Stimulated activated CD8-positive, alpha-beta memory T cell treated with anti-CD3 and anti-CD28 coated beads, Interleukin-2, amount 100 ng/mL, for 48 hours (primary cell): ENCODE measurements at places on chromosomes 3 and 15.

DNA sequence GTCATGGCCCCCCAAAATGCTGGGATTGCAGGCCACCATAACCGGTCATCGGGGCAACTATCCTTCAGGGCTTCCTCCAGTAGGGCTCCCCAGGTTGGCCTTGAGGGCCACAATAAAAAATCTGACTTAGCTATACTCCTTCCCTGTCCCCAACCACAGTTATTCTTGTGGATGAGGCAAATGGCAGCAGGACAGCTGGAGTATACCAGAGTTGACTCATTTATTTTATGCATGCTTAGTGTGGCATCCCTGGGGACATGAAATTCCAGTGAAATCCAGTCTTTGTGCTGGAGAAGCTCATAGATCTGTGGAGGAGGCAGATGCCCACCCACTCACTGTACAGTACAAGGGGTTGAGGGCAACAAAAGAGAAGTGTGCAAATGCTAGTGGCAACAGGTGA, 109.5 kb downstream of the RORA start:
- DNase-seq, result no peak

DNA sequence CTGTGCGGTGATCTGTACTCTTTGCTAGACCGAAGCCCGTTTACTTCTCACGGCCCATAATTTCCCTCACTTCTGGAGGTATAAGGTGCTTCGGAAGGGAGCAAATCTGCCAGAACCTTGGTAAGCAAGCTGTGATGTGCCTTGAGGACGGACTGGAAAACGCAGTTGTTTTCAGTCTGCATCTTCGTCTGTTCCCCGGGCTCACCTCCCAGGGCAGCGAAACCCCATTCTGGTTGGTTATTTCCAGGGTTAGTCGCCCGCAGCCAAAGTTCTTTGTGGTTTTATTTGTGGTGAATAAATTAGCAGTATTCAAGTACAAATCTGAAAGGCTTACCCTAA, 401 bp downstream of the RAMAC start:
- no peak for DNase-seq

- DNase-seq, result no peak
Observed at GRCh38 chr15:34355241-34355640, 11.8 kb downstream of the LPCAT4 start.

DNA sequence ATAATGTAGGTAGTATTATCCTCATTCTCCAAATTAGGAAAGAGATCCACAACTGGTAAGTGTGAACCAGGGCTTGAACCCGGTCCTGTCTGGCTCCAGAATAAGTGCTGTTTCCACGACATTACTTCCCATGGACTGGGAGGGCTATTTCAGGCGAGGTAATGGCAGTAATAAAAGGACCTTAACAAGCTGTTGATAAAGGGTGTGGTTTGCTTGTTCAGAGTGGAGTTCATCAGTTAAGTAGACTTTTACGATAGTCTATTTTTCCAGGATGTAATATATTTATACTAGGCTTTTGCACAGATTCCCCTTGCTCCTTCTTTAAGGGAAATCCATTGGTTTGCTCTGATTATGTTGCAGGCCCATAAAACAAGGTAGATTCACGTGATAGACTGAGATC, 88.4 kb upstream of the TNFAIP8L3 start:
- DNase-seq, result no peak

DNA sequence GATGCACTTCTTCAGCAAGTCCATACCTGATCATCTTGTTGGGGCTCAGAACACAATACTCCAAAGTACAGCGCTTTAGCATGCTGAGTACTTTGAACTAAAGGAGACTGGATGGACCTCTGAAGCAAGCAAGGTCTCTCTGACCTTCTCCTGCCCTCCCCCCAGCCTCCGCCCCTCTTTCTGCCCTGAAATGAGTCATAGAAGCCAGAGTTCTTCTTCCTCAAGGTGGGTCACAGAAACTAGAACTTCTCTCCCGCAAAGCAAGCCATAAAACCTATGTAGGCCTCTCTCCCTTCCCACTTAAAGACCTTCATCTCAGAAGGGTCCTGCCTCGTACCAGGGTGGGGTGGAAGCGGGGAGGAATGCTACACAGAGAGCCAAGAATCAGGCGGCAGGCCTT, 230.5 kb upstream of the PROK2 start:
- no peak for DNase-seq

DNA sequence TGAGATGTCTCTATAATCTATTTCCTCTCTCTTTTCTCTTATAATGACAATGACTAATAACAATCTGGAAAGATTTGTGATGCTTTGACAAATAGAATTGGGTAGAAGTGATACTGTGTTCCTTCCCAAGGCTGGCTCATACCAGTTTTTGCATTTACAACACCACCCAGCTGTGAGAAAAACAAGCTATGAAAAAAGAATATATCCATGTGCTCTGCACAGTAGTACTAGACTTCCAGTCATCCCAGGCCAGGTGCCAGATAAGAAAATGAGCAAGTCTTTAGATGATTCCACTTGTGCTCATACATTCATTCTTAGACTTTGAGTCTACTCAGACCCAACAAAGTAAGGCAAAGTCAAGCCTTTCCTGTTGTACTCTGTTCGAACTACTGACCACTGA, 350.2 kb upstream of the POU1F1 start:
- DNase-seq, result no peak

GRCh38 chr15:29681166-29681845, 141.0 kb downstream of the TJP1 start:
- no peak for DNase-seq

DNA sequence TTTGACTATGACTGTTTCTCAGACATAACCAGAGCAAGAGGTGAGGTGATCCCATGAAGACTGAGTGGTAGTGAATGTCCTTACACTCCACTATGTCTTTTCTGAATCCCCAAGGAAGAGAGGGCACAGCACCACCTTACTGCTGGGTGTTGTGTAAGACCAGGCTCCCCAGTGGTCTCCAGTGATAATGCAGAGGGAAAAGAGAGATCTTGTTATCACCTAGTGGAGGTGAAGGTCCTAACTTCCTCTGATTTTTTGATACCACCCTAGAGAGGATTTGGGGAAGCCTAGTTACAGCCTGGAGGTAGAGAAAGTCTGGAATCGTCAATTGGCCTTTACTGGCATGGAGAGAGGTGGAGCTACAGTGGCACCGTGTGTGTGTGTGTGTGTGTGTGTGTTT, 288.0 kb upstream of the BCHE start:
- DNase-seq, result no peak

GRCh38 chr15:74257105-74257504, 21.0 kb downstream of the CCDC33 start:
- DNase-seq, result no peak
